ENCODE measurements at places on chromosomes 12 and 14.

DNA sequence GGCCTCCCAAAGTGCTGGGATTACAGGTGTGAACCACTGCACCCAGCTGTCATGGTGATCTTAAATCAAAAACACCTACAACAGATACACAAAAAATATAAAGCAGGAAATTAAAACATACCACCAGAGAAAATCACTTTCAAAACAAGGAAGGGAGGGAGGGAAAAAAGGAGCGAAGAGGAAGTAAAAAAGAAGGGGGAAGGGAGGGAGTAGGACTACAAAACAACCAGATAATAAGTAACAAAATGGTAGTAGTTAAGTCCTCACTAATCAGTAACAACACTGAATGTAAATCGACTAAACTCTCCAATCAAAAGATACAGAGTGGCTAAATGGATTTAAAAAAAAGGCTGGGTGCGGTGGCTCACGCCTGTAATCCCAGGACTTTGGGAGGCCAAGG is 89.0 kb downstream of the SH2B3 start:
- no peak for DNase-seq

DNA sequence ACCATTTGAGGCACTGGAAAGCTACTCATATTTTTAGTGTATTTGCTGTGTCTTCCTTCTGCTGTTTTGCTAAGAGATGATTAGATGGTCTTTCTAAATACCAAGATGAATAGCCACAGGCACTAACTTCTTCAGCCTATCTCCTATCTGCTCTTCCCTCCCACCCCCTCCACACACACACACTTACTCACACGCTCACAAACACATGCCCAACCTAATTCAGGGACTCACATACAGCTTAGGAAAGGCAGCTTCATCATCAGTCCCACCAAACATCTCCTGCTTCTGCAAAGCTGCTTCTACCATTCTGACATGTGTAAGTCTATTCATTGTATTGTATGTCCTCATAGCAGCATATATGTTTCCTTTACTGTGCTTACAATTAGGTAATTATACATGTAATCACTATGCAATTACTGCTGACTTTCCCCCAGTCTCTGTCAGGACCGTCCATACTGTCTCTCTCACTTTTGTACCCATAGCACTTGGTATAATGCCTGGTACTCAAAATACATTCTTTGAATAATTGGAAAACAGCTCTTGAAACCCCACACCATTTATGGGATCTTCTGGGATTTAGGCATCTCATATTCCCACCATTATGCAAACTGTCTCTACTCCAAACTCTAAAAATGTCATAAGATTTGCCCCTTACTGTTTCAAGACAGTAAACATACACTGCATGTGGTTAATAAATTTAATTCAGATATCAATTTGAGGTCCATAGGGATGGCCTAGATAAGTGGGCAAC is 83.3 kb upstream of the HIF1A start:
- DNase-seq, result no peak

DNA sequence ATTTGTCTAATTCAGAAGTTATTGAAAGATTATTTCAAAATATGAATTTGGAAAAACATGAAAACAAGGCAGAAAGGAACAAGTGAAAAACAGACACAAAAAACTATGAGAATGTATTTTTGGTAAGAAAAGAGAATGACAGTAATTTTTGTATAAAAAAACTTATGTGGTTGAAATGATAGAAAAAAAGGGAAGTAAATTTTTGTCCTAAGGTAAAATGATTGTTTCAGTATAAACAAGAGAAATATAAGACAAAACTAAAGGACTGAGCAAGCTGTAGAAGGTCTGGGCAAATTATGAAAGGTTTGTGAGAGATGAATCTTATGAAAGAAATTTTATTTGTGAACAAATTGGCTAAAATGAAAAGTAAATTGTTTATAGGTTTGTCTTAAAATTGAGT is 44.6 kb downstream of the CEP83 start:
- DNase-seq, result no peak

GRCh38 chr14:95460647-95461478 is 55.6 kb downstream of the SYNE3 start:
- no peak for DNase-seq

DNA sequence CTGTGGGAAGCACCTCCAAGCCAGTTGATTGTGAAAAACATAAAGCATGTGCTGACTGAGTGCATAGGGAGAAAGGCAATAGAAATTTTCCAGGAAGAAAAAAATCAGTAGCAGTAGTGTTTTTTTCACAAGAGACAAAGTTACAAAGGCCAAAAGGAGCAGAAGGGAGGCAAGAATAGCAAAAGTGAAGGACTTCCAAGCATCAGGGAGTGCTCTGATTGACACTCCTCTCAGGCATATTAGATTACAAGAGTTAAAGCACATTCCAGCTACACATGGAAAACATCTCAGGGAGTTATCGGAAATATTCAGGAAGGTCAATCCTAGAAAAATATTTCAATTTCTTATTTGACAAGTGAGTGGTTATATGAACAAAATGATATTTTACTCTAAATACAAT is 508.0 kb downstream of the MDGA2 start:
- no peak for DNase-seq

DNA sequence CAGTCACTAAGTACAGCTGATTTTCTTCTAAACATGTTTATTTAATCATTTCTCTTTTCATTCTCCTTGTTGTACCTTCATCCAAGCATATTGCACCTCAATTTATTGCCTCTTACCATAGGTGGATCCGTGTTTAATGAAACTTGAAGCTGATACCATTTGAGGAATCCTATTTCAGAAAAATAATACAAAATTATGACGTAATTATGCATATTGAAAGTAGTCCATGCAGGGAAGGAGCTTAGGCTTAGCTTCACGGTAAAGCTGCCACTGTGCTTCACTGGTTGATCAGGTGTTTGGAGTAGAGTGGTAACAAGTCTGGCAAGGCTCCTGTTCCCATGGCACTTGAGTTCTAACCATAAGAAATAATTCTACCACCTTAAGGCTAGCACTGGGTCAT is 61.0 kb upstream of the CLEC14A start:
- no peak for DNase-seq

DNA sequence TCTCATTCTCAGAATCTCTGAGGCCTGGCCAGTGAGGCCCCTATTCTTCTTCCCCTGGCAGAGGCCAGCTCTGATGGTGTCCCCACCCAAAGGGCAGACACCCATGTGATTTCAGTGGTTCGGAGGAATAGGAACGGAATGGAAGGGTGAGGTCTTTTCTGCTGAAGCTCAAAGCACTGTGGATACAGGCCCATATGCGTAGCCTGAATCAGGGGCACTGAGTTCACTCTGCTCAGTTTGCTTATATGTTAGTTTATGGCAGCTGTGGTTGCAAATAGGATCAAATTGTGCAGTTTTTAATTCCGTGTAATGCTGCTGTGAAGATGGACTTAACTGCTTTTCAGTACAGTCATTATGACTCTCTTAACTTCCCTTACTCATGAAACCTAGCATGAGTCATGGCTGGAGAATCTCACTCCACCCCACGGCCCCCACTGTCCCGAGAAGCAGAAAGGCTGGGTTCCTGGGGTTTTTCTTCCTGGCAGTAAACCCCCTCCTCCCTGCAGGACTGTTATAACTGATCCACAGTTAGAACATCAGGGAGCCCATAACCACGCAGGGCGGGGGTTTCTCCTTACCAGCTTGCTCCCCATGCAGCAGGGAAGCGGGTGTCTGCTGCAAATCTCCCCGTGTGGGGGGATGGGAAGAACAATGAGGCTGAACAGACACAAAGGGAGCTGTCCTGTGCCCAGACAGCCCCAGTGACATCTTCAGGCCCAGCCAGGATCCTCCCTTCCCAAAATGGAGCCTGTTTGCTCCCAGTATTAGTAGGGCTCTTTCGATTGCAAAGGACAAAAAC is 122.7 kb downstream of the SLC38A6 start:
- peak; percentile 92 for DNase-seq

DNA sequence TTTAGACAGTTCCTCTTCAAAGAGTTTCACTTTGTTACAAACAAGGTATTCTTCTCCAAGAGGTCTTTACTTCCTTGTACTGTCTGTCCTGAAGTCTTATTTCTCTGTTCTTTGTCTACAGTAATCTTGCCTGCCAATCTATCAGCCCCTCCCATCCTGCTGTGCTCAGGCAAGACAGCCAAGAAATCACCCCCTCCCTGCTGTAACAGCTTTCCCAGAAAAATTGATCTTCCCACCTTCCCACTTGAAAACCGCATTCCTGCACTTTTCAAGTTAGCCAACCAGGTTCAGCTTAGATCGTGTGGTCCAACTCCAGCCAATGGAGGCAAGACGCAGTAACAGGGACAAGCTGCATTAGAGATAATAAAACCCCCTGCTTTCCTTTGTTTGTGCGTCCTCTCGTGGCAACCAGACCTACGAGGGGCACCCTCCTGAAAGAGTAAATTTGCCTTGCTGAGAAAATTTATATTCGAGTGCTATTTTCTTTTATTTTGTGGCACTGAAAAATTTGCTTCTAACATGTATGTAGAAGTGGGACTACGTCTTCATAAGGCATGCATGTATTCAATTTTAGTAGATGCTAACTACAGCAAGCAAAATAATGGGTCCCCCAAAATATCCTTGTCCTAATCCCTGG is 46.5 kb upstream of the ESR2 start:
- DNase-seq, result no peak

DNA sequence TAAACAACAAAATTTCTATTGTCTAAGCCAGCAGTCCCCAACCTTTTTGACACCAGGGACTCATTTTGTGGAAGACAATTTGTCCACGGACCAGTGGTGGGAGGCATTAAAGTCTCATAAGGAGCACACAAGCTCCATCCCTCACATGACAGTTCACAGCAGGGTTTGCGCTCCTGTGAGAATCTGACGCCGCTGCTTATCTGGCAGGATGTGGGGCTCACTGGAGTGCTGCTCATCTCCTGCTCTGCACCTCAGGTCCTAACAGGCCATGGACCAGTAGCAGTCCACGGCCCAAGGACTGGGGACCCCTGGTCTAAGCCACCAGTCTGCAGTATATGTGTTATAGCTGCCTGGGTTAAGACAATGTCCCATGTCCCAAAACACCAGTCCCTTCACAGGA is 27.2 kb downstream of the VCPKMT start:
- no peak for DNase-seq

DNA sequence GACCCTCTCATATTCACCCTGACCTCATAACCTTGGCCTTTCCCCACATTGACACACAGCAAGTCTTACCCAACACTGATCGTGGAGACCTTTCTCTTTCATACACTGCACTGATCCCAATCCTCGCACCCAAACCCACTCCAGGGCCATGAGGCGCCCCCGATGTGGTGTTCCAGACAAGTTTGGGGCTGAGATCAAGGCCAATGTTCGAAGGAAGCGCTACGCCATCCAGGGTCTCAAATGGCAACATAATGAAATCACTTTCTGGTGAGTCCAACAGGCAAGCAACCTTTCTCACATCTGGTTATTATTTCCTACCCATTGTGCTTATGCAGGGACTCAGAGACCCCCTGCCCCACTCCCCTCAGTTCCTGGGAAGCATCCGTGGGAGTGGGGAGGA is 5.4 kb downstream of the MMP14 start:
- DNase-seq, result no peak

DNA sequence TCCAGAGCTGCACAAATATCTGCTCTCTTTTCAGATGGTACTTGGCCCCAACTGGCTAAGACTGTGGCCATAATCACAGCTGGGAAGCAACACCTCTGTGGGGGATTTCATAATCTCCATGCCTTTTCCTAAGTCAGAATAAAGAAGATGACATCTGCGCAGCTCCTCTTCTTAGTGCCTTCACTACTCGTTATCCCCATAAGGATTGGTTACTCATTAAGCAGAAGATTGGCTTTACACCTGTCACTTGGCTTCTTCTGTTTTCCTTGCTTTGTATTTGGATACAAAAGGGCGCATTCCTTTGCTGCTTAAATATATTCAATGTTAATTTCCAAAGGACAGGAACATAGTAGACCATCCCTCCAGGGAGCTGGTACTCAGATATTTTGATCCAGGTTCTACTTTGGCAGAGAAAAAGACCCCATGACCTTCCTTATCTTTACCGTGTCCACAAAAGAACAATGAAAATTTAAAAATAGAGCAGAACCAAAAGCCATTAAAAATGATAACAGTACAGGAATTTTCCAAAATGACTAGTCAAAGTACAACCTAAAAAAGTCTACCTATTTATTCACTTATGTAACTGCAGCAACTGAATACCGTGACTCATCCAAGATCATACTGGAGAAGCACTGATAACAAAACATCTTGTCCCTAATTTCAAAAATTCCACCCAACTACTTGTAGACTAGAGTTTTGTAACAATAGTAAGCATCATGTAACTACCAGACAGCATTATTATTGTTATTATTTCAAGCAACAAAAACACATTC is 352.3 kb upstream of the TMPO start:
- DNase-seq, result no peak

DNA sequence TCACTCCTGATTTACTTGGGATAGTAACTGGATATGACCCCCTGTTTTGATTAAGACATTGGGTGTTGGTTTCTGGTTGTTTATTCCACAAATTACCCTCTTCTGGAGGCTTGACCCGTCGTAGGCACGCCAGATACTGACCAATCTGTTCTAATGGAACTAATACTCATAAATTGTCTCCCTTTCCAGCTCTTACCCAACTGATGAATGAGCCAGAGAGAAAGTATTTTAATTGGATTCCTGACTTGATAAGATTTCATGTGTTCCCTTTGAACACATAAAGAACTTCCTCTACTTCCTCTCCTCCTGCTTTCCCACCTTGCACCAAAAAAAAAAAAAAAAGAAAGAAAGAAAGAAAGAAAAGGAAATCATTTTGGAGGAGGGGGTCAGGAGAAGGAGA is 340.9 kb downstream of the PCNX1 start:
- DNase-seq, result no peak

- DNase-seq, result no peak
Measured at GRCh38 chr12:90569685-90570084, 385.3 kb downstream of the CCER1 start.

DNA sequence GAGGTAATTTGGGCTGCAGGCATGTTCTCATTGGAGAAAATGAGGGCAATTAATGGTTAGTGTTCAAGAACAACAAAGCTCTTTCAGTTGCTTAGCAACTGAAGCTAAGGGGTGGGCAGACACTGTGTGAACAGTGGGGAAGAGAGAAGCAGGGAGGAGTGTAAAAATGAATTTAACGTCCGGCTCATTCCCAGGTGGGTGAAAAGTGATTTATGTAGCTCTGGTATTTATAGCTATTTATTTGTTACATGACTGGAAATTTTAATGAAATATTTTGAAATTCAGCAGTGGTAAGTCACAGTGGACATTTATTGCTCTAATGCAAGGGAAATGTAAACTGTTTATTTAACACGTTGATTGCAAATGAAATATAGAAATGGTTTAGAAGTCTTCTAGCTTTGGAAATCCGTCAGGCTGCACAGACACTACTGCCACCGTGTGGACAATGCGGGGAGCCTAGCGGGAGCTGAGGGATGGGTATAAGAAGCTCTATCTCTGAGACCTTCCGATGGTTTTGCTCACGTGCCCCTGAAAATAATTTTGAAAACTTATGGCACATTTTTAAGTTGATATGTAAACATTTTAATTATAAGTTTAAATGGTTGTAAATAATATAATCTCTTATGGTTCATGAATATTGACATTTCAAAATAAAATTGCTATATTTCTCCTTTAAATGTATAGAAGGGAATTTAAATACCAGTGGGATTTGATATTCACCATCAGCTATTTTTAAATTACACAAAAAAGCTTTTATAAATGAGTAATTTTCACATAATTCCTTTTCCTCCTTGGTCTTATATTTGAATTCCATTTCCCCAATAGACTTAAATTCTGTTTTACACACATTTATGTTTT is 54.4 kb downstream of the E2F7 start:
- DNase-seq, result peak; percentile 60
